Psoas muscle (tissue), 8 donors: ENCODE measurements at places on chromosomes 2 and 18.

GRCh38 chr2:224160917-224161316, 121.8 kb upstream of the SERPINE2 start:
- DNase-seq = peak; percentile 26

- no peak for DNase-seq
Measured at GRCh38 chr2:48589170-48589767, 28.4 kb upstream of the GTF2A1L start.

DNA sequence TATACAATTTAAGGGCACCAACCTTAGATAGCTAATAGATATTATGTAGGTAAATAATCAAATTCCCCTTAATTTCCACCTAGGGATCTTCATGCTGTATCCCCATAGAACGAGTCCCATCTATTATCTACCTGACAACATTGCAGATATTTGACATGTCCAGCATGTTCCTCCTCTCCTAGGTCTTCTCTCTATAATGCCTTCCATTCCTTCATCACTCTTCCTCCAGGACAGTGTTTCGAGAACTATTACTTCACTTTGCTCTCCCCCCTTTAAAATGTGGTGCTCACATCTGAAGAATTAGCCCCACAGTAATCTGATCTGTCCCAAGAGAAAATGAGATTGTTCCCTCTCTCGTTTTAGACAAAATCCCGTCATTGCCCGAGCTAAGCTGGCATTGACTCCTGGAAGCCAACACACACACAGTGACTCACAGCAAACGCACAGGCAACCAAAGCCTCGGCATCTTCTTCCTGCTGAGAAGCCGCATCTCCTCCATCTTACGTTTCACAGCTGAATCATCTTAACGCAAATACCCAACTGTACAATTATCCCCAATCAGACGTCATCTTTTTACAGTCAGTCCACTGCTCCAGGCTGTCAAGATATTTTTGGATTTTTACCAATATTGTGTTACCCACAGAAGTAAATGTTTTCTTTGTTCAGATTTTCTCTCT, 162.9 kb upstream of the AGAP1 start:
- no peak for DNase-seq

DNA sequence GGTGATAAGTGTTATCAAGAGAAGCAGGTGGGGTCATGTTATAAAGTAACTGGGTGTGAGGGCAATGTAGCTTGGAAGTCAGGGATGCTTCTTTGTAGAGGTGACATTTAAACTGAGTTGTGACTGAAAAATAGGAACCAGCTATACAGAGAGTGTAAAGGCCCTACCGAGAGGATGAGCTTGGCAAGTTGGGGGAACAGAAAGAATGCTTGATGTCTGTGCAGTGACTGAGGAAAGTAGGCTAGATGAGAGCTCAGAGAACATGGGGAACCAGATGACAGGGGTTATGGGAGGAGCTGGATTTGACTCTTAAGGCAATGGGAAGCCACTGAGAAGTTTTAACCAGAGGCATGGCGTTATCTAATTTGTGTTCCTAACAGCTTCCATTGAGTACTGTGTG, 115.3 kb downstream of the DOCK10 start:
- DNase-seq = no peak

- DNase-seq = no peak
Measured at GRCh38 chr2:143083636-143084035, 45.6 kb upstream of the ARHGAP15 start.

DNA sequence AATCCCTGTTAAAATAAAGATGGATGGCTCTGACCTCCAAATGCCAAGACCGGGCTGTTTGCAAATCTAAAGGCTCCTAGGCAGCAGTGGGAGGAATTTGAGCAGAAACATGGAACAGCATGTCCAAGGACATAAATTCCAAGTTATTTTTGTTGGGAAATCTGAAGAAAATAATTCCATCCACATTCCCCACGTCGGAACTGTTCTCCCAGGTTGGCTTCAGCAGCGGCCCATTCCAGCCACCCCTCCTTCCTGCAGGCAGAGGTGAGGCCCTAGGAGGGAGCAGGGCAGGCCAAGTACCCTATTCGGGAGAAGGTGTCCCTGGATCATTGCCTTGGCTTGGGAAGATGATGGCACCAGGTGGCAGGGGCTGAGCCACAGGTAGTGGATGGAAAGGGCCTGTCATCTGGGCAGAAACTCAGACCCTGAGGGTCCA, 117.1 kb downstream of the CAPN13 start:
- no peak for DNase-seq

GRCh38 chr18:45107425-45107824, 426.7 kb downstream of the SETBP1 start:
- DNase-seq = no peak

GRCh38 chr2:168457190-168457895, 1.3 kb downstream of the CERS6 start:
- no peak for DNase-seq

GRCh38 chr2:135985826-135986393, 484 bp upstream of the DARS1 start:
- DNase-seq = no peak

DNA sequence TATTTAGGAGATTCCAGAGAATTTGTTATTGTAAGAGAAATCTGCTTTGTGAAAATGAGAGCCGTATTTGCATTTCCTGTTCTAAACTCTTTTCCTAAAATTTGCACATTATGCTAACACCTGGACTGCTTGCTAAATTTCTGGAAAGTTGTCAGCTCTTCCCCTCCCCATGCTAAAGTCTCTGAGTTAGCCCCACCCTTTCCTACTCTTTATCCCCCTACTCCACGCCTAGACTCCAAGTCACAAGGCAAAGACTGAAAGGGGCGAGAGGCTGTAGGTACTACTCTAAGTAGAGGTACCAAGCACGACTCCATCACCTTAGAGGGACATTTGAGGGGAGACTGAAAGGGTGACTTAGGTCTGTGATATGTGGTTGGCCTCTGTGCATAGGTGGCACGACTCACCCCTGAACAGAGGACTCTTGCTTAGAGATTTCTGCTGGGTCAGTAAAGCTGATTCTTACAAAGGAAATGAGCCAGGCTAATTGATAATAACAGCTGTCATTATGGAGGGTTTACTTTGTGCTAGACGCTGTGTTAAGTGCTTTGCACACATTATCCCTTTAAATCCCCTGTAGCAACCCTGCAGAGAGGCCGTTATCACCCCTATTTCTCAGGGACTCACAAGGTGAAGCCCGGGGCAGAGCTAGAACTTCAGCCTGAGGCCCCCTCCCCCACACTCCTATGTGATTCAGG, 373.5 kb downstream of the EN1 start:
- no peak for DNase-seq

DNA sequence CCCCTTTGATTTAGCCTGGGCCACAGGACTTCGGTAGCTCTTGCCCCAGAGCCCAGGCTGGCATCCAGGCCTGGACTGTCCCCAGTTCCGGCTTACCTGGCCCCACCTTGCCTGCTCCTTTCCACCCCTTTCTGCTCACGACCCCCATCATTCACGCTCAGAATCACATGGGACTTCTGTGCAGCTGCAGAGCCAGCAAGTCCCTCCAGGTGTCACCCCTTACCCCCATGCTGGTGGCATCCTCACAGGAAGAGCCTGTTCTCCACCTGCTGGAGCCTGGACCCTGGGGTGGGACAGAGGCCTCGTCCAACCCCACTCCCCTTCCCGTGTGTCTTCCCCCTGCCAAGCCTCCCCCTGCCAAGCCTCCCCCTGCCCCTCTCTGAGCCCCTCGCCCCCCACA, 7.9 kb upstream of the KCNIP3 start:
- no peak for DNase-seq

- DNase-seq = no peak
Measured at GRCh38 chr2:80529466-80530165, 225.1 kb upstream of the LRRTM1 start.

- DNase-seq = no peak
Measured at GRCh38 chr2:118902266-118903028, 39.5 kb upstream of the MARCO start.

GRCh38 chr2:168198476-168199207, 48.8 kb downstream of the STK39 start:
- DNase-seq = no peak

DNA sequence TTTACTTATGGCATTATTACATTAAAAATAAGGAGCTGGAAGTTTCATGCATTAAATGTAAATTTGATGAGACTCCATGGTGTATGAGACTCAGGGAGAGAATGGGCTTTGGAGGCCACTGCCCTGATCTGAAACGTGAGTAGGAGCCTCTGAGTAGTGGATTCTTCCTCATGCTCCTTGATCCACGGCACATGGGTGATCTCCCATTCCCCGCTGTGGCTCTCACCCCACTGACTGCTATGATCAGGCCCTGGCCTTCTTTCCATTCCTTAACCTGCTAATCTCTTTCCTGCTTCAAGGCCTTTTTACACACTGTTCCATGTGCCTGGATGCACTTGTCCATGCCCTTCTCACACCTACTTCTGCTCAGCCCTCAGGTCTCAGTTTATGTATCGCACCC, 68.4 kb downstream of the SMAD7 start:
- DNase-seq = no peak

- no peak for DNase-seq
Measured at GRCh38 chr2:218878926-218879761, 1.5 kb upstream of the WNT10A start.

- DNase-seq = no peak
Measured at GRCh38 chr2:65834771-65835475, 402.5 kb upstream of the SPRED2 start.

DNA sequence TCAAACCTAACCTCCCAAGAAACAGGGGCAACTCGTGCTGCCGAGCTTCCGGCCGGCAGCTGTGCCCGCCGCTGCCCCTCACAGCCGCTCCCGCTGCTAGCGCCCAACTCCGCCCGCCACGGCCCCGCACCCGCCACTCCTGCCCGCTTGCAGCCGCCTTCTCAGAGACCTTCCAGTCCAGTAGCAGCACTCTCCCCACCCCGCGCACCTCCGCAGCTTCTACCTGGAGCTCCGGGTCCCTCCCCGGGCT, 722 bp upstream of the C2orf15 start:
- no peak for DNase-seq

GRCh38 chr18:50306944-50307343, 19.5 kb upstream of the CXXC1 start:
- DNase-seq = no peak

GRCh38 chr2:5657231-5657630, 35.0 kb upstream of the SOX11 start:
- no peak for DNase-seq

DNA sequence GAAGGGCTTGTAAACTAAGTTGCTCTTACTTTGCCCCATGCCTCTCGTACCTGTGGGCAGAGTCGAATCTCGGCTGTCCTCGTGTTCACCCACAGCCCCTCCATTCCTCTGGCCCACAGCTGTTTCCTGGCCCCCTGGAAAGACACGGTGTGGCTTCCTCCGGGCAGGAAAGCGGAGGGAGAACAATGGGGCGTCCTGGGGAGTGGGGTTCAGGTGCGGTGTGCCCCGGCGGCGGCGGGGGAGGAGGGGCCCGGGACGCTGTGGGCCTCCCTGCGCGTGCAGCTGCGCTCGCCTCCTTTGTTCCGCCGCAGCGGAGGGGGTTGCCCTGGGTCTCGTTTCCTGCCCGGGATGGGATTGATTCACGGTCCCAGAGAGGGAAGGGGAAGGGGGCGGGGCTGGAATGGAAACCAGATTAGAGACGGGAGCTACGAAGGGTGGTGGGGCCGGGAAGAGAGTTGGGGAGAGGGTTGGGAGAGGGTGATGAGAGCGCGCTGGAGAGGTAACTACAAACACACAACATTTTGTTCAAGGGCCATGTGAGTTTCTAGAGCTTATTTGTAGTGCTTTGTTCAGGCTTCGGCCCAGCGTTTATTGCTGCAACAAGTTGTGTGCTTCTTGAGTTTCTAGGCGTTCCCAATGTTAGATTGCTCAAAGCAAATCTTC, 796 bp downstream of the MYO1B start:
- peak; percentile 64 for DNase-seq

- DNase-seq = no peak
Measured at GRCh38 chr2:8282858-8283252, 399.0 kb upstream of the ID2 start.

- DNase-seq = no peak
Measured at GRCh38 chr2:43207553-43208300, 18.7 kb downstream of the ZFP36L2 start.

GRCh38 chr2:236577481-236578410, 8.1 kb downstream of the ACKR3 start:
- peak; percentile 77 for DNase-seq

GRCh38 chr2:226554701-226555100, 244.9 kb downstream of the IRS1 start:
- DNase-seq = no peak

DNA sequence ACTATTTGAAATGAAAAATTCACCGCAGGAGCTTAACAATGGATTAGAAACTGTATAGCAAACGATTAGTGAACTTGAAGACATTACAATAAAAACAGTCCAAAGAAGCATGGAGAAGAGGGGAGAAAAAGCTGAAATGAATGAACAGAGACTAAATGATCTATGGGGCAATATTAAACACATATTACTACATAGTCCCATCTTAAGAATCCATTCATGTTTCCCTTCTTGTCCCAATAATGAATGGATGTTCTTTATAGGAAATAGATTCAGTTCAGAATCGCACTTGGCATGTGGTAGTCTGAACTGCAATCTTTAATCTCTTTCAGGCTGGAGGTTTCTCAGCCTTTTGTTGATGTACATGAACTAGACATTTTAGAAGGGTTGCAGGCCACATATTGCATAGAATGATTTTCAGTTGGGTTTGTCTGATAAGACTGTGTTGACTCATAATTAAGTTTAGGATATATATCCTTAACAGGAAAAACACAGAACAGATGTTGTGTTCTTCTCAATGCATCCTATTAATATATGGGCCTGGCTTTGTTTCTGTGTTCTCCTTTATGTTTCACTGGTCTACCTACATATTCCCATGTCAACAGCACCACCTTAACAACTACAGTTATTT, 27.9 kb downstream of the CCDC88A start:
- no peak for DNase-seq

DNA sequence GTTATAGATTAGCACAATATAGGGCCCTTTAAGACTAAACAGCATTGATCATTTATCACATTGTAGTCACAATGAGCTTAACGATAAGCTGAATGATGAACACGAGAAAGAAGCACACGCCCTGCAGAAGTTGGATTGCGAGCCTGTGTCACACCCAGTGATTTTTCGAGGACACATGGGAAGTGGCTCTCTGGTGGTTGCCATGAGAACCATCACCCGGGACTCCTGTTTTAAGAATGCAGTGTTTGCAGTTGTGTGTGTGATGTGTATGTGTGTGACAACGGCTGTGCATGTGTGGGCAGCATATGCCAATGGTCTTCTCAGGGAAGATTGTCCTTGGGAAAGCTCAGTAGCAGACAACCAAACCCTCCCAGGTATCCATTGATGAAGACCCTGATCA, 69.2 kb downstream of the PDCL3 start:
- no peak for DNase-seq

- no peak for DNase-seq
Measured at GRCh38 chr18:55706898-55707297, 118.9 kb upstream of the TCF4 start.
